ENCODE measurements at places on chromosomes 4 and X.

DNA sequence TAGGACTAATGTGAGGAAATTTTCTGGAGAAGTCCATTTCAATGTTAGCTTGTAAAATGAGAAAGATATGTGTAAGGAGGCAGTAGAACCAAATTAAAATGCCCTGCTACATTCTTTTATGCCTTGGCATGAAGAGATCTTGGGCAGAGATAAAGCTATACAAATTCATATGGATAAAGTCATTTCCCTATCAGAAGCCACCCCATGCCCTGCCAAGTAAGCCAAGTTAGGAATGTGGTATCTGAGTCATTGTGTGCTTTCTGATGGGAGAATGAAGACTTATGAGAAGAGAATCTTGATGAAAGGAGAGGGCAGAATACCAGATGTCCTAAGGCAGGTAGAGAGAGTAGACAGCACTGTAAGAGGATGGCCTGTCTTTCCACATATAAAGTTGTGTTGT, 83.7 kb downstream of the TEX13A start:
- DNase-seq, result no peak

DNA sequence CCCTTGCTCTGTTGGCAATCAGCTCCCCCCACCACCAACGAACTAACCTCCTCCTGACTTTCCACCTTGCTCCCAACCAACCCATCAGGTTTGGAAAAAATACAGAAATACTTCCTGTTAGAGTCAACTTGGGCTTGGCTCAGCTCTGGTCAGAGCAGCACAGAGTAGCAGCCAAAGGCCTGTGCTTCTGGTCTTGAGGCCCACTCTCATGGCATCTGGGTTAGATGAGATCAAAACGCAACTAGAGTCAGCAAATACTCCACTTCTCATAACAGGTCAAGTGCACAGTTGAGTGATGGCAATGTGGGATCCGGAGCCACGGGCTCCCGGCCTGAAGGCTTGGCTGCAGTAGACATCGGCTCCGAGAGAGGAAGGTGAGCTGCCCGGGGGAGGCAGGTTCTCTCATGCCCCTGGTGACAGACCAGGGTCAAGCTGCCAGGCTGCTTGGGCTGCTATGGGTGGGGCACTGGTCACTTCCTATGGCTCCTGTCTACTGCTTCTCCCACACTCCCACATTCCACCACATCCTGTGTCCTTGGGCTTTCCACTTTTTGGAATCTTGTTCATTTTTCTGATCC, 34.8 kb downstream of the ZNF185 start:
- DNase-seq, result no peak

DNA sequence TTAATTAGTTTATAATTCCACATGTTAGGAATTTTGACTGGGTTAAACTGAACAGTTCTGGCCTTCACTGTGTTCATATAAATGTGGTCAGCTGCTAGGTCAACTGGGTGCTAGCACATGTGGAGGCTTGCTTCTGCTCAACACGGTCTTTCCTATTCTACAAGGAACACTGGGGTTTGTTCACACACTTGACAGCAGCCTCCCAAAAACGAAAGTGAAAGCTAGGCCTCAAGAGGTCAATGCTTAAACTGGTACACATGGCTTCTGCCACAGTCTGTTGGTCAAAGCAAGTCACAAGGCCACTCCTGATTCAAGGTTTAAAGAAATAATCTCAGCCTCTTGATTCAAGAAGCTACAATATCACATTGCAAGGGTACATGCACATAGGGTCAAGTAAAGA, 126.5 kb downstream of the QDPR start:
- peak; percentile 9 for DNase-seq

DNA sequence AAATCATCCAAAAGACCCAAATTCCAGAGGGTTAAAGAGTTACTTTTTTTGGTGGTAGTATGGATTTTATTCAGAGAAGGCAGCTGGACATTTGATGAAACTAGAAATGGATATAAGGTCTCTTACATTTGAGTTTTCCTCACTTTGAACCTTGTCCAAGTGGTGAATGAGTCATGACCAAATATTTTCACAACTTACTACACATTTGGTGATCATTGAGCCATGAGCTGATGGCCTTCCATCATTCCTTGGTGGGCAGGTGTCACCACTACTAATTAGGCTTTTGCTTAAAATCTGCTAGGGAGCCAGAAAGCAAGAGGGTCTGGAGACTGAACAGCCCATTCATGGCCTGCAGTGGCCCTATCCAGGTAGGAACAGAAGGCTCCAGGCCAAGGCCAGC, 620.2 kb upstream of the INTU start:
- DNase-seq, result no peak

- DNase-seq, result peak; percentile 52
Observed at GRCh38 chrX:55907968-55908607, 190.5 kb downstream of the RRAGB start.

- DNase-seq, result no peak
Observed at GRCh38 chrX:150036641-150037040, 98.3 kb upstream of the EOLA2 start.

GRCh38 chrX:153573984-153574383, 25.0 kb downstream of the CCNQ start:
- no peak for DNase-seq

DNA sequence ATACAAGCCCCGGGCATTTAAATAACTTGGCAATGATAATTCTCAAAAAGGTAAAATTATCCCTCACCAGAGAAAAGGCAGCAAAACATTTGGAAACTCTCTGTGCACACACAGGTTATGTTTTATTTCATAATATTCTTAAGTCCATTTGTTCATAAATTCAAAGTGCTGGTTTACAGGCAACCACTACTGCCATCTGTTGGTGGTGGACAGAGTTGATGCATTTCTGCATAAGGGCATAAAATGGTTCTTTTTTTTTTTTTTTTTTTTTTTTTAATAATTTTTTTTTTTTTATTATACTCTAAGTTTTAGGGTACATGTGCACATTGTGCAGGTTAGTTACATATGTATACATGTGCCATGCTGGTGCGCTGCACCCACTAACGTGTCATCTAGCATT, 31.5 kb upstream of the IL21 start:
- peak; percentile 57 for DNase-seq

DNA sequence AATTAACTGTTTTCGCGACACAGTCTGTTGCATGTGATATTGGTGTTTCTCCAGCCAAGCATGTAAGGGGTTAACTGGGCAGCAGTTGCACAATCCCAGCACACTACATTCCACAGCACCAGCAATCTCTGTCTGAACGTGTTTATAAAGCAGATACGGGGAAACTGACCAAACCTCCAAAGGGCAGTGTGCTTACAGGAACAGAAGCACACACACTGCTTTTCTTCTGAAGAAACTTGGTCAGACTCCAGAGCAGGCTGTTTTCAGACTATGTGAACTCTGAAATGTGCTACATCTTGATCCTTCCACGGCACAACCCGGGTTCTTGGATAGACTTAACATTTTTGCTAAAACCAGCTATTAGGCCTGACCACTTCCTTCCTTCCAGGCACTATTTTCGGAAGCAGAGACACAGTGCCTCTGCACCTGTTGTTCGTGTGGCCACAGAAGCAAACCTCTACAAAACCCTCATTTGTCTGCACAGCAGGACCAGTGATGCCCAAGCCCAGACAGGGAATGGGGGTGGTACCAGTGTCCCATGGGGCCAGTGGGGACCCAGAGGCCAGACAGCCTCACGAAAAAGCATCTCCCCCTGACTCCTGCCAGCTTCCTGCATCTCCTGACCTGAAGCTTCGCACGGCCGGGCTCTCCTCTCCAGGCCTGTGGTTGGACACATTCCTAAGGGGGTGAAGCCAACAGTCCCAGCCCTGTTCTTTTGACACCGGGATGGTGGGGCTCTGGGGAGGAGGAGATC, 90.1 kb downstream of the IRF2 start:
- DNase-seq, result no peak
